Stimulated activated CD4-positive, alpha-beta T cell treated with anti-CD3 and anti-CD28 coated beads, Interleukin-1b, Interleukin-23, amount 100 ng/mL, for 1 hour (primary cell): ENCODE measurements at places on chromosomes 11 and 22.
A peak's percentile ranks its signal among the peaks of the same experiment; 100 is the strongest.

DNA sequence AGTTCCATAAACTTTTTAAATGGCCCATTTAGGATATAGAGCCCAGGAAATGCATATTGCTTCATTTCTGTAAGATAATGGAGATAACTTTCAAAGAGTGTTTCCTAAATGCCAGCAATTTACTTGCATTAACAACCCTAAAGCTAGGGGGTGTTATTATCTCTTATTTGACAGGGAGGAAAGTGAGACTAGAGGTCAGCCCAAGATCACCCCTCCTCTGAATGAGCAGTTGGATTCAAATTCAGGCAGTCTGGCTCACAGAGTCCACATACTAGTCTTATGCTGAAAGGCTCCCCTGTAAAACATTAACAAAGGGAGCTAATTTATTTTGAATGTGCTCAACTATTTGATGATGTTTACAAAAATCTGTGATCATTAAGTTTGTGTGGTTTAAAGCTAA lies 49.9 kb upstream of the TRIM77 start:
- no peak for DNase-seq

- DNase-seq, result no peak
Observed at GRCh38 chr11:94853836-94854235, 85.7 kb downstream of the AMOTL1 start.

DNA sequence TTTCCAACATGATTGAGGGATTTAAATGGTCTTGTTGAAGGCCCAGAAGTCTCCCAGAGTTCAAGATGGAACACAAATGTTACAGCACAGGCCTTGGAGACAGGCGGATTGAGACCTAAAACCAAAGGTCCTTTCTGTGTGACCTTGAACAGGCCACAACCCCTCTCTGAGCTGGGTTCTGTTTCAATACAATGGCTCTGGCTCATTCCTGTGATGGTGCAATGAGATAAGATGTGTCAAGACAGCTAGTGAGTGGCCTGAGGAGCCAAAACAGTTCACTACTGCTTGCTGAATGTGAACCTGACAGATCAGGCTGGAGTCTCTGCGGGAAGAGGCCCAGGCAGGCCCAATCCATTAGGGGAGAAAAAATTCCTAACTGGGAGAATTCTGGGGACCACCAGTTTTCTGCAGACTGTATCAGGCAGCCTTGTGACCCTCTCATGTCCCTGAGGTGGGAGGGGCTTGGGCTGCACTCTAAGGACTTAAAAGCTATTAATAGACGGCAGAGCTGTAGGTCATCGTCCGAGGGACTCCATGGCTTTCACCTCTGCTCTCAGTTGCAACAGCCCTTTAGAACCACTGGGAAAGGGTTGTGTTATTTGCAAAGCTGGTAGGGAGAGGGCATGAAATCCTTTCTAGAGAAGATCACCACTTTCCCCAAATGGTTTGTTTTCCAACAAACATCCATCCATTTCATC lies 126.1 kb upstream of the TEAD1 start:
- DNase-seq, result no peak

GRCh38 chr11:99176430-99176829 lies 155.7 kb downstream of the CNTN5 start:
- DNase-seq, result no peak

DNA sequence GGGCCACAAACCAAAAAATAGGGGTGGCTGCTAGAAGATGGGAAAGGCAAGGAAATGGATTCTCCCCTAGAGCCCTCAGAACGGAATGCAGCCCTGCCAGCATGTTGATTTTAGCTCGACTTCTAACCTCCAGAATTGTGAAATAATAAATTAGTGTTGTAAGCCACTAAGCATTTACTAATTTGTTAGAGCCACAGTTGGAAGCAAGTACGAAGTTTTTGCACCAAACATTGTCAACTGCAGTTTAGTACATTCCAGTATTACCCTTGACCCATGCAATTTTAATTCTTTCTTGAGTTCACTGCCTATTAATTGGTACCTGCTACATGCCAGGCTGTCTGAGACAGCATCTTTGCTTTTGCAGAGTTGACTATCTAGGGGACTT lies 32.2 kb downstream of the PARVA start:
- DNase-seq, result no peak

- DNase-seq, result no peak
Observed at GRCh38 chr22:49638001-49638400, 189.7 kb downstream of the BRD1 start.

- no peak for DNase-seq
Observed at GRCh38 chr11:95140397-95141033, 50.9 kb downstream of the ENDOD1 start.

DNA sequence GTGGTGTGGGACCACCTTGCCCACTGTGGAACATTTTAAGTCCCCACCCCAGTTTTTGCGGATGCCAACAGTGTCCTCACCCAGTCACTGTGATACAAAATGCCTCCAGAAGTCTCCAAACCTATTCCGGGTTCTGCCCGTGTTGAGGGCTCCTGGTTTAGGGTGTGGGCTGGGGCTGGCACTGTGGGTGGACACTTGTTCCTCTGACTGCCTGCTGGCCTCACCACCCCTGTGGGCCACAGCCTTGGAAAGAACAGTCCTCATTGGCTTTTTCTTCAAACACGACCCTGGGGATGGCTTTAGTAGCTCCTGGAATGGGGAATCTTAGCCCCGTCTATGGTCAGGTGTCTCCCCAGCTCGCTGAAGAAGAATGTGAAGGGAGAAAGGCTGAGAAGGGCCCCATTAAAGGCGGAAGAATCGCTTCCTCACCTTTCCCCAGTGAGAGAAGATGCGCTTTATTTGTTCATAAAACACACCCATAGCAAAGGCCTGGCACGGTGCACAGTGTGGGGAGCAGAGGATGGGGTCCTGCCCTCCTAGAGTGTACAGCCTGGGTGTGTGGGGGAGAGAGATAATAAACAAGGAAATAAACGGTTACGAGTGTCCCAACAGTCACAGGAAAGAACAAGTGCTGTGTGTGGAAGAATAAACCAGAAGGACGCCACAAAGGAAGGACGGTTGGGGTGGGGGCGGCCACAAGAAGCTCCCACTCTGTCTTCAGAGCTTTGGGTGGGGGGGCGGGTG lies 91.6 kb upstream of the SLC22A12 start:
- no peak for DNase-seq

GRCh38 chr11:94871491-94872185 lies 101.7 kb downstream of the CWC15 start:
- no peak for DNase-seq

- no peak for DNase-seq
Observed at GRCh38 chr22:47816121-47816862, 1053.8 kb downstream of the TBC1D22A start.

- DNase-seq, result no peak
Observed at GRCh38 chr22:28670161-28670560, 9.5 kb downstream of the TTC28 start.

DNA sequence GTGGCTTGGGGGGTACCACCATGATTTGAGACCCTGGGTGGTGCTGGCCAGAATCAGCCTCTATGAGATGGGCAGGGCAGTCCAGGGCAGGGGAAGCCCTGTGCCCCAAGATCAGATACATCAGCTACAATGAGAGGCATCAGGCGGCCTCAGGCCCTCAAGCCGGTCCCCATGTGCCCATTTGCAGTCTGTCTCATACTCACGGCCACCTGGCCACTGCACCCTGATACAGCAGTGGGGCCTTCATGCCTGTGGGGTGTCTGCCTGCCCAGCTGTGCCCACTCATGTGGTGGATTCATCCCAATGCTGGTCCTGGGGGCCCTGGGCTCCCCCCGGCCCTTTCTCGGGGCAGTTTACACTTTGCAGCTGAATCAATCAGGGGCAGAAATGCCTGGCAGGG lies 42.4 kb upstream of the KCNQ1OT1 start:
- DNase-seq, result no peak

DNA sequence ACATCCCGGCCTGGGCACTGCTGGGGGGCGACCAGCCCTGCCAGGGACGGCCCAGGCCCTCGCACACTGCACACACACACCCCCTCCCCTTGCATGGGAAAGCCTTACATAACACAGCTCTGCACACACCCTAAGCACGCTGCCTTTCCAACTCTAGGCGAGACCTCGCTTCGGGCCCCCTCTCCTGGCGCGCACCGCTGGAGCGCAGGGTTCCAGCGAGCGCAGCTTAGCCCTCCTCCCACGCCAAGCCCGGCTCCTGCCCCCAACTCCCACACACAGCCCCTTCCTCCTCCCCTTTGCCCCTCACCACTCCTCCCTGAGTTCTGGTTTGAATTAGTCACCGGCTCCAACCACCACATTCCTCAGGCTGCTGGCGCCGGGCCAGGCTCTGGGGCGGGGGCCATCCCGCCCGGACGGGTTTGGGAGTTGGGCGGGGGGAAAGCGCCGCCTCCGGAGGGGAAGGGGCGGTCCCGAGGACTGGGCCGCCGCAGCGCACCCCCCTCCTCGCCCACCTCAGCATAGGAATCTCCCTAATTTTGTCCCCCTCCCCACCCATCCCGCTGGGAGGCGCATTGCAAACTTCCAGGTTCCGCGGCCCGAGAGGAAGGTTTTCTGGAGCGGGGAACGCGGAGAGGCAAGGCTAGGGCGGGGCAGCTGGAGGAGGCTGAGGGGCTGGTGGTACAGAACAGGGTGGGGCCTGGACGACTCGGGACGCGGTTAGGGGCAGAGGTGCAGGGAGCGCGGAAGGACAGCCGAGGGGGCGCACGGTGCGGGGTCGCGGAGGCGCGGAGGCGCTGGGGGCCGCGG lies 966 bp downstream of the AHNAK start:
- DNase-seq, result peak; percentile 28

GRCh38 chr11:19703211-19703610 lies 9.4 kb upstream of the NAV2 start:
- DNase-seq, result no peak

- no peak for DNase-seq
Observed at GRCh38 chr11:131824771-131825170, 454.4 kb downstream of the NTM start.

DNA sequence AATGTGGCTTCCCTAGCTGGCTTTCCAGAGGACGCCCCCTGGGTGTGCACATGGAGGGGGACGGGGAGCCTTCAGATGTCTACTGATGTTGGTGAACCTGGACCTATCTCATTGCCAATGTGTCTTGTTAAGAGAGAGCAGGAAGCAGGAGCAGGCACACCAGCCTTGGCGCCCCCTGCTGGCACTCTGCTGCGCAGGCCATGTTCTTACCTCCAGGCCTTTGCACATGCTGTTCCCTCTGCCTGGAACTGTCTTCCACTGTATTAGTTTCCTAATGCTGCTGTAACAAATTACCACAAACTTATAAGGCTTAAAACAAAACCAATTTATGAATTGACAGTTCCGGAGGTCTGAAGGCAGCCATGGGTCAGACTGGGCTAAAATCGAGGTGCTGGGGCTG lies 23.6 kb upstream of the MN1 start:
- no peak for DNase-seq

DNA sequence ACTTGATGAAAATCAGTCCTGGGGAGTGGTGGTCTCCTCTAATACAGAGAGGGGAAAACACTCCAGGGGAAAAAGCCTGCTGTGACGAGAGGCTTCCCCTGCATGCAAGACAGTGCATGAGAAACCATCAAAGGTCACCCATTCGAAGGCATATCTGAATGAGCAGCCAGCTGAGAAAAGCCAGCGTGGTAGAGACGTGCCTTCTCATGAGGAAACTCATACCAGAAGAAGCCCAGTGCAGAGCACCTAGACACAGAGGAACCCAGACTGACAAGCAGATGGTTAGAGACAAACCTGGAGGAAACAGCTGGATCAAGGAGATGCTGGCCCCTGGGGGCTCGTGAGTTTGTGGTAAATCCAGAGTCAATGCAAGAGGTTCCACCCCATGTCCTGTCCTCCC lies 534.8 kb downstream of the BRD1 start:
- DNase-seq, result no peak

DNA sequence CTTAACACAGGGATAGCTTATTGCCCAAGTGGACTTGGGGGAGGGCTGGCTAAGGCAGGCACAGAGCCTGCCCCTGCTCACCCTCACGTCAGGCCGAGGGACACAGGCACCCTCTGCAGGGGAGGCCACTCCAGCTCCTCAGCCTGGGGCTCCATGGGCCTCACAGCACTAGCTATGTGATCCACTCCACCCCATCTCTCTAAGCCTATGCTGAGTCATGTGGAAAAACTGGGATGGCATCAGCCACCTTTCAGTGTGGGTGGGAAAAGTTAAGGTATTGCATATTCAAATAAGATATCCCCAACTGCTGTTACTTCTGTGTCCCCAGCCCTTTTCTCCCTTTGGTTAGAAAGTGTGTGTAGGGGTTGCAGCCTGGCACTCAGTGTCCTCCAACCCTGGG lies 22.3 kb downstream of the RANGAP1 start:
- no peak for DNase-seq

- no peak for DNase-seq
Observed at GRCh38 chr11:27471589-27472397, 797 bp downstream of the LGR4 start.

- no peak for DNase-seq
Observed at GRCh38 chr11:12196308-12196707, 85.9 kb downstream of the MICAL2 start.

DNA sequence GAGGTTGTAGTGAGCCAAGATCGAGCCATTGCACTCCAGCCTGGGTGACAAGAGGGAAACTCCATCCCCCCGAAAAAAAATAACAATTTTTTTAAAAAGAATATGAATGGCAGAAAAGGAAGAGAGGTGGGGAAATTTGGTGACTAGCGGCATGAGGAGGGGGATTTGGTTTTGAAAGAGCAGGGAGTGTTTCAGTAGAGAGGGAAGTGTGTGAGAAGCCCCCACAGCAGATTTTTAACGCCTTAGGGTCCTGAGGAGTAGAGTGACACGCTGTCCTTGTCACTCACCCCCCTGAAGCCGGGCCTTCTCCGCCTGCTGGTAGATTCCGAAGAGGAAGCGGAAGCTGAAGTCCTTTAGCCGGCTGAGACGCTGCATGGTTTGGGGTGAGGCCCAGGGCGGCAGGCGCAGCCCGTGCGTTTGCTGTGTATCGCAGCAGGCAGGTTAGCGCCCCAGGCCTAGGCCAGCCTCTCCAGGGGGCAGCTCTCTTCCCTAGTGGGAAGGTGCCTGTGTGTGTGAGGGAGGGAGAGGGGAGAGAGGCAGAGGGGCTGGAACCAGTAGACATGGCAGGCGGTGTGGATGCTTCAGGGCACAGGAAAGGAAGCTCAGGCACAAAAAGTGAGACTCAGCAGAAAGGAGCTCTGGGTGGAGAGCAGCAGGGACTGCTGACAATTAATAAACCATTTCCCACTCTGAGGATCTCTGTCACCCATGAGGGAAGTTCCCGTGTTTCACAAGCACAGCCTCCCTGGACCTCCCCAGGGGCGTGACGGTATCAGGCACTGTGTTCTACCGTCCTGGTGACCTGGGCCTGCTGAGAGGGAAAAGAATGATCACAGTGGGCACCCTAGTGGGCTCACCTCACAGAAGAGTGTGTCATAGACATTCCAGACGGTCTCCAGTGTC lies 3.9 kb downstream of the ACP2 start:
- no peak for DNase-seq
